ENCODE measurements at places on chromosomes 13 and 19.

GRCh38 chr13:33014291-33014690 is 1.9 kb upstream of the KL start:
- DNase-seq = no peak

GRCh38 chr13:49320975-49321374 is 73.2 kb downstream of the CDADC1 start:
- no peak for DNase-seq

- DNase-seq = no peak
These were observed 20.0 kb downstream of the SBNO2 start for GRCh38 chr19:1153891-1154730.

DNA sequence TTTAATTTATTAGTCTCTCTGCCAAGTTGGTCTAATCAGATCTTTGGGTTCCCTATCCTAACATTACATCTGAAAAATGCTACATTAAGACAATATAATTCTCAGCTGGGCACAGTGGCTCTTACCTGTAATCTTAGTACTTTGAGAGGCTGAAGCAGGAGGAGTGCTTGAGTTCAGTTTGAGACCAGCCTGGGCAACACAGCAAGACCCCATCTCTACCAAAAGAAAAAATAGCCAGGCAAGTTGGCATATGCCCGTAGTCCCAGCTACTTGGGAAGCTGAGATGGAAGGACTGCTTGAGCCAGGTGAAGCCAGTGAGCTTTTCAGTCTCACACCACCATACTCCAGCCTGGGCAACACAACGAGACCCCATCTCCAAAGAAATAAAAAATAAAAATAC is 95.0 kb downstream of the KLF12 start:
- DNase-seq = no peak

Measured in RKO (cell line).